ENCODE measurements at places on chromosomes 3 and 15.

GRCh38 chr3:64224826-64225610 is at the start of gene PRICKLE2:
Gene PRICKLE2 (minus strand): TSS chr3:64225466. CDS start chr3:64198927, 26,539 bp downstream.
- no peak for DNase-seq

- DNase-seq: no peak
Observed at GRCh38 chr15:74976159-74976558, 19.2 kb upstream of the SCAMP5 start.

DNA sequence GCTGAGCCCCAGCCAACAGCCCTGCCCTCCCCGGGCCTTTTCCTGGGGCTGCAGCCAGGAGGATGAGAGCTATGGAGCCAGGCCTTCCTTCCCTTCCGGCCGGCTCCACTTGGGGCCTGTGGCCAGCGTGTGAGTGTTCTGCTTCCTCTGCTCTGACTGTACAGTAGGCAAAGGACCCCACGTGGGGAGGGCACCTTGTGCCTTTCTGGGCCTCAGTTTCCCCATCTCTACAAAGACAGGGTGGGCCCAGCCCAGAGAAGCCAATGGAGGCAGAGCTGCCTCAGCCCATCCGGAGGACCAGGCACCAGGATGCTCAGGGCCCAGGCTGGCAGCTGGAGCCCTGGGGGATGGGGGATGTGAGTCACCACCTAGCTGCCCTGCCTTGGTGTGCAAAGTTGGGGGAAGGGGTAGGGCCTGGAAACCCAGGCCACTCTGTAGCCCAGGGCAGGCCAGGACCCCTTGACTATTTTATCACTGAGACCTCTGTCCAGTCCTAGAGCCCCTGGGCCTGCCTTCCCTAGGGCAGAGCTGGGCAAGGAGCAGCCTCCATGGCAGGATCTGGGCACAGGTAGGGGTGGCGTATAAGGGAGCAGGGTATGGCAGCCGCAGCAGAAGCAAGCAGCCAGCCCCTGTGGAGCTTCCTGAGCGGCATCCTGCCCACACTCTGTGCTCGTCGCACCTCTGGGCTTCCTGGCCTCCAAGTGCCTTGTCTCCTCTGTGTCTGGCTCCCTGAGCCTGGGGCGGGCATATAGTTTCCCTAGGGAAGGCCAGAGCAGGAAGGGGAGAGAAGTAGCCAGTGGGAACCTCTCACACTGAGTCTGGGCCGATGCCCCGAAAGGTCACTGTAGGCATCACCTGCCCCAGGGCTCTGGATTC is 1.8 kb downstream of the PSTPIP1 start:
- DNase-seq: peak; percentile 60

DNA sequence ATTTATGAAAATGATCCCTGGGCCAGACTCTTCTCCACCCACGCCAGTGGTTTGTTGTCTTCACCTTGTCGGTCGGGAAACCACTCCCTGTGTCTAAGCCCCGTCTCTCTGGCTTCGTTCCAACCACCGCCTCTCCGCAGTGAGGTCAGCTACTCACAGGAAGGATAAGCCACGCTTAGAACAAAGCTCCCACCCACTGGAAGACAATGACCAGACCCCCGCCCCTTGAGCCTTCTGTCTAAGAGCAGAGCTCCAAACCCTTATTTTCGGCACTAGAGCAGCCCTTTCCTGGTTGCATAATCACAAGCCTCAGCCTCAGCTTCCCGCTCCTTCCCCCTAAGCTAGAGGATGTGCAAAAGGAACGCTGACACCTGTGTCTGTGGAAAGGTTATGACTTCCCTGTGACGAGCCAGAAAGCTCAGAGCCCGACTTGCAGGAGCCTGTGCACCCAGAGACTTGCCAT is 114.9 kb upstream of the MEF2A start:
- peak; percentile 60 for DNase-seq

DNA sequence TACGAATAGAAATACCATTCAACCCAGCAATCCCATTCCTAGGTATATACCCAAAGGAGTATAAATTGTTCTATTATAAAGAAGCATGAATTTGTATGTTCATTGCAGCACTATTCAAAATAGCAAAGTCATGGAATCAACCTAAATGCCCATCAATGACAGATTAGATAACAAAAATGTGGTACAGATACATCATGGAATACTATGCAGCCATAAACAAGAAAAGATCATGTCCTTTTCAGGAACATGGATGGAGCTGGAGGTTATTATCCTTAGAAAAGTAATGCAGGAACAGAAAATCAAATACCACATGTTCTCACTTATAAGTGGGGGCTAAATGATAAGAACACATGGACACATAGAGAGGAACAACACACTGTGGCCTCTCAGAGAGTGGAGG is 571.9 kb downstream of the RBMS3 start:
- no peak for DNase-seq

- no peak for DNase-seq
Observed at GRCh38 chr3:4515916-4516579, 22.9 kb downstream of the ITPR1 start.

GRCh38 chr3:29614954-29615353 is 334.1 kb downstream of the RBMS3 start:
- DNase-seq: no peak

- no peak for DNase-seq
Observed at GRCh38 chr15:67832897-67833709, 6.7 kb downstream of the RNU6-1 start.

GRCh38 chr3:151168269-151169094 is 34.5 kb downstream of the GPR171 start:
- DNase-seq: peak; percentile 63

DNA sequence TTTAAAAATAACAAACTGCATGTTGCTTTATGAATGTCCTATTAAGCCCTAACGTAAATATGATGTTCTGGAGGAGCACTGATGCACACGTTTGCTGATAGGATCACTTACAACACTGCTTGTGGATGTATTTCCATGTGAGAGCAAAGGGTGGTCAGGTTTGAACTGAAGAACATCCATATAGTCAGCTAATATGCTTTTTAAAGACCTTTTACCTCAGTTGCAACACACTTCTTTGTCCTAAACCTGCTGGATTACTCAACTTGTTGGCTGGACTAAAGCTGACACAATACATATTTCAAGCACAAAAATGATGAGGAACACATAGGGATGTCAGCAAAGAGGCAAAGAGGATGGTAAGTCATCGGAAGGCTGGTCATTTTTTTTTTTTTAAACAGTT is 186.6 kb downstream of the TIGIT start:
- DNase-seq: no peak

DNA sequence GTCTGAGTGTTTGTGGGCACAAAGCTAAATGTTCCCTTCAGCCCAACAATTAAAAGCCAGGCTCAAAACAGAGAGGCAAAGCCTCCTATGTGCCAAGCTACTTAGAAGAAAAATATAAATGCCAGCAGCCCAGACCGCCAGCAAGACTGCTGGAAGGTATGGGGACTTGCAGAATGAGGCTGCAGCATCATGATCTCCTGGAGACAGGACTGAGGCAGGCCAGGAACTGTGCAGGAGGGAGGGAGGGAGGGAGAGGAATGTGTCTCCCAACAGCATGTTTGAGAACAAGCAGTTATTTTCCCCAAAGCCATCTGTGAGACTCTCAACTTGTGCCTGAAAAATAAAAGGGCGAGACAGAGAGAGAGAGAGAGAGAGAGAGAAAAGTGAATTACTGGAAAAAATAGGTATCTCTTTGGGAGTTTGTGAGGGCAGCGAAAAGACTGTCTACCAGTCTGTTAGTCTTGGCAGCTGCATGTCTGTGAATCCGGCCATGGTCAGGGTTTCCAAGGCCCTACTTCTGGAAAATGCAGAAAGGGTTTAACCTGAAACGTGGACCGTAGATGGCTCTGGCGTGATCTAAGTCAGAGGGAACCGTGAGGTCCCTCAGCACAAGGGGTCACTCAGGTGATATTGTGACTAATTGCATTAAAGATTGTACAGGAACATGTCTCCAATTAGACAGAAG is 139.7 kb upstream of the COL8A1 start:
- no peak for DNase-seq

- no peak for DNase-seq
Observed at GRCh38 chr3:126082362-126083137, 1.4 kb downstream of the SLC41A3 start.

DNA sequence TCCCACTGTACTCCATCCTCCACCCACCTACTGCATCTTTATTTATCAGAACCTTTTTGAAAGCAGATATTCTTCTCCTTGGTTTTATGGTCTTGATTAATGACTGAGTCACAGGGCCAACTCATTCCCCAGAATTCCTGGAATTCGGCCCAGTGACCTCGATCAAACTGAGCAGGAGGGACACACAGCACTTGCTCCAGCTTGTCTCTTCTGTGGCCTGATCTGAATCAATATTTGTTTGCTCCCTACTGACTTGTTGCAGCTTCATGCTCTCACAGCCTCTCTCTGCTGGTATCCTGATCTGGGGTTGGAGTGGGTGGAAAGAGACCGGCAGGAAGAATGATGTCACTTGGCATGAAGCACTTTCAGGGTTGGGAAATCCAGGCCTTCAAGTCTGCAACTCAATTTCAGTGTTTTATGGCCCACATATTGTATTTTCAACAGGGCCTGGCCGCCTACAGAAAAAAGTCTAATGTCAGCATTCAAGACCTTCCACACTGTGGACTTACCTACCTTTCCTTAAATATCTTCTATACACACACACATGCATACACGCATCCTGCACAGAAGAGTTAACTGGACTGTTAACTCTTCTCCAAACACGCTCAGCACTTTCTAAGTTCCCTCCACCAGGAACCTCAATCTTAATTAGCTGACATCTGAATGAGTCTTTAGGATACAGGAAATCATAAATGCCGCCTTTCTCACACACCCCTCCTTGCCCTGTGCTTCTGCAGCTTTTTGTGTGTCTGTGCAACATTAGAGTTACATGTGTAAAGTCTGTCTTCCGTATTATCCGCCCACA is 4.6 kb downstream of the ANXA2 start:
- peak; percentile 43 for DNase-seq
